NCI-H2171 treated with DMSO at 0.1 percent for 48 hours (cell line): ENCODE measurements at places on chromosomes 7 and 10.
A peak's percentile ranks its signal among the peaks of the same experiment; 100 is the strongest.

GRCh38 chr7:129958643-129959470 is 6.1 kb upstream of the UBE2H start:
- no peak for DNase-seq

GRCh38 chr10:114856544-114857287 is 35.1 kb downstream of the FHIP2A start:
- no peak for DNase-seq

DNA sequence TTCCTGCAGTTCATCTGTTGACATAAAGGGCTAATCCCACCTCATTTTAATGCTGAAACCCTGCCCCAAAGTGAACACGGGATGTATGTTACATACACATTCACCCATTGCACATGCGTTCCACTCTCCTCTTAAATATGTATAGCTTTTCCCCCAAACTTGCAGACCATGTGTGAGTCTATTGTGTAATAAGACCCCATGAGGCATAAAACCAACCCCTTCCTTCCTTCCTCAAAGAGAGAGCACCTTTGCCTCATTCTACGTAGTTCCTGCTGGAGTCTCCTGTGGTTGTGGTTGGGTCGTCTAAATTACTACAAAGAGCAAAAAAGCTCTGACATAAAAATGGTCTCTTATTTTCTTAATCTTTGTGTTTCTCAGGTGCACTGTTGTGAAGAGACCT is 345.7 kb upstream of the KLF6 start:
- DNase-seq: no peak

DNA sequence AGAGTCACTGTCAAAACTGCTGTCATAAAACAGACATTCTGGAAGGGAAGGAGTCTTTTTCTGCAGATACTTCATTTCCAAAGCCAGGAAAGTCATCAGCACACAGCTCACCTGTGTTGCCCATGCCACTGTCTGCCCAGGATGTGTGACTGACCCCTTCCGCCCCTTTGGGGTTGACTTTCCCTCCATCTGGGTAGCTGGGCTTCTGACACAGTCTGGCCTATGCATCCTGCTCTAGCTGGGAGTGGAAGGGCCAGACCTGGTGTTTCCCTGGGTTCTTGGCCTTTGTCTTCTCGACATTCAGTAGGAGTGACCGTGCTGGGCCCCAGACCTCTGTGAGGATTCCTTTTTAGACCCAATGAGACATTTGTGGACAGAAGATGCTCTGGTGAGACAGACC is 378.9 kb upstream of the NUPR2 start:
- no peak for DNase-seq

DNA sequence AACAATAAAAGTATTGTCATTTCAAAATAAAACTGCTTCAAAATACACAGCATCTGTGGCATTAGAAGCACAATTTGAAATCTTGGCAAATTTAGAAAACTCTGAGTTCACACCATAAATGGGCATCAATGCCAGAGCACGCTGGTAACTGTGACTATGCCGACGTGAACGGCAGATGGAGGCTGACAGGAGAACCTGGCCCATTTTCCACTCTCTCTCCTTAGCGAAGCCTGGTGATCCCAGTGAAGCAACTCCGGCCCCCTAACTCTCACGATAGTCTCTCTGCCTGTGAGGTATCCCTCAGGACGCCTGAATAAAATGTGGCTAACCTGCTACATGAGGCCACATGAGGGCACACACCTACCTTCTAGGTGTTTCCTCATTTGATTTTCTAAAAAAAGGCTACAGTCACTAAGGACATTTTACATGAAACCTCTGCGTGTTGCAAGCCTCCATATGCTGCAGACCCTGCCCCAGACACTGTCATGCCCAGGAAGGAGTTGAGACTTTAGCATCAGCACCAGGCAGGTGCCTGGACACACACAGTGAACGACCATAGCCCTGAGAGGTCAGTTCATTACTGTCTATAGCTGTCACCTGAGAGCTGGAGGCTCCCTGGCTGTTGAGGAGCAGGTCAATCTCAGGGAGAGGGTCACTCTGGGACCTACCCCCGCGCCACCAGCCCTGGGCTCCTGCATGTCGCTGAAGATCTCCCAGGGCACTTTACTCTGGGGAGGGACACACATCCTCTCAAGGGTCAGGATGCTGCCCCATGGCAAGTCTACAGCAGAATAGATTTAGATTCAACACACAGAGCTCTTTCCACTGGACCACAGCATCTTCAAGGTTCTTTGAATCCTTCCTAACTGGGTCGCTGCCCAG is 62.9 kb upstream of the CAMK2B start:
- DNase-seq: no peak

DNA sequence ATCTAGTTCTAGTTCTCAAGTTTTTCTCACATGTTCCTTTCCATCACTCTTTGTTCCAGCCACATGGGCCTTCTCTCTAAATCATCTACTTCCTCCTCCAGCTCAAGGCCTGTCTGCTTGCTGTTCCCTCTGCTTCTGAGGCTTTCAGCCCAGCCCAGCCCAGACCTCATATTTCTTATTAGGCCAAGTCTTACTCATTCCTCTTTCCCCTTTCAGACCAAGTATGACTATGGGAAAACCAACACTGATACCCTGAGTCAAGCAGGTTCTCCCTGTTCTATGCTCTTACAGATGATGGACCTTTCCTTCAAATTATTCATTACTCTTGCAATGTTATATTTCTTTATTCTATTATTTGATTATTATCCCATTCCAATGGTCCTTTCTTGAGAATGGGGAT is 80.3 kb upstream of the SEM1 start:
- no peak for DNase-seq

DNA sequence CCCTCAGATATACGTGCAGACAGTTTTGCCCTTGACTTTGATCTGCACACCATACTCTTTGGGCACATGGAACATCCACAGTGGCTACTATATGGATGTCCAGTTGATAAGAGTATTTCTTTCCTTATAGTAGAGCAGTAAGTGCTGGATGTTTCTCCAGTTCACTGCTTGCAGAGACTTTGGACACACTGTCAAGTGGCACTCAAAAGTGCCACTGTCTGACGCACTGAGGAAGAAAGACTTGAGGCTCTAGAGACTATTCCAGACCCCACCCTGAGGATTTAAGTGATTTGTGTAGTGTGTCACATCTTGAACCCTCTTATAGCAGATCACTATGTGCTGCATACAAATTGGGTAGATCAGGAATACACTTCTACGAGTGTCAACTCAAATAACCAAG is 179.1 kb downstream of the GNAI1 start:
- no peak for DNase-seq

DNA sequence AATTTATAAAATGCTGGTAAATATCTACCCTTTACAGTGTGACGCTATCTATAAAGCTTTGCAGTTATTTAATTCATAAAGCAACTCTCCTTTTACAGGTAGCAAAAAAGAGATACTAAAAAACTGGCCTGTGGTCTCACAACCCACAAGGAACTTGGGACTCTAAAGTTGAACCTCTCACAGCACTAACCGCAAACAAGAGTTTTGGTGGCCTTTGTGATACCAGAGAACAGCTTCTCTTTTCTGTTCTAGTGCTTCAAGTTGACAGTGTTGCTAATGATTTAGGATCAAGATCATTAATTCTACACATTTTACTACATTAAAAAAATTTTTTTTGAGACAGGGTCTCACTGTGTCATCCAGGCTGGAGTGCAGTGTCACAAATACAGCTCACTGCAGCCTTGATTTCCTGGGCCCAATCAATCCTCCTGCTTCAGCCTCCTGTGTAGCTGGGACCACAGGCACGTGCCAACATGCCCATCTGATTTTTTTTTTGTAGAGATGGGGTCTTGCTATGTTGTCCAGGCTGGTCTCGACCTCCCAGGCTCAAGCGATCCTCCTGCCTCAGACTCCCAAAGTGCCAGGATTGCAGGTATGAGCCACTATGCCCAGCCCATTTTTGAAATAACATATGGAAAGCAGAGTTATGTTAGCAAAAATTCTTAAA is 56.0 kb upstream of the ST8SIA6 start:
- no peak for DNase-seq

DNA sequence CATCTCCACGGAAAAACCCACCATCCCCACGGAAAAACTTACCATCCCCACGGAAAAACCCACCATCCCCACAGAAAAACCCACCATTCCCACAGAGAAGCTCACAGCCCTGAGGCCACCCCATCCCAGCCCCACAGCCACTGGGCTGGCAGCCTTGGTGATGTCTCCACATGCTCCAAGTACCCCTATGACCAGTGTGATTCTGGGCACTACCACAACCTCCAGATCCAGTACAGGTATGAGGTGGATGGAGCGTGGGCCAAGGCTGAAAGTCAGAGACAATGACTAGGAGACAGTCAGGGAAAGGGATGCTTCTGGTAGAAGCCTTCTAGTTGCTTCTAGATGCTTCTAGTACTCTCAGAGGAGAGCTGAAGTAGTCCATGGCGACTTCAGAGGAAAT is 19.6 kb downstream of the ZAN start:
- DNase-seq: no peak

DNA sequence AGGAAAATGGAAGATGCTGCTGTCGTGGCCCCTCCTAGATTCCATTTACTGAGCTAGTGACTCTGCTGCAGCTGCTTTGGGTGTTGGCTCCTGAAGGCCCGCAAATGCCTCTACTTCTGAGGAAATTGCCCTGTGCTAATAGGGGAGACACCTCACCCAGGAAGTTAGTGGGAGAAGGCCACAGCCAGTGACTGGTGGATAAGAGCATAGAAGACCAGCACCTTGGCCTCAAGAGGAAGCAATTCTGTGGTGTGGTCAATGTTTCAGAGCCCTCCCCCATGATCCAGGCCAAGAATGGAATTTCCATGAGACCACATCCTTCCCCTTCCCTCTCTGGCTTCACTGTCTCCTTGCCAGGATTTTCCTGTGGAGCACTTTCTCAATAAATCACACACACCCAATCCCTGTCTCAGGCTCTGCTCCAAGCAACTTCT is 25.0 kb upstream of the FZD1 start:
- DNase-seq: no peak

- DNase-seq: no peak
These were observed 117.7 kb downstream of the CCNY start for GRCh38 chr10:35453855-35454532.

DNA sequence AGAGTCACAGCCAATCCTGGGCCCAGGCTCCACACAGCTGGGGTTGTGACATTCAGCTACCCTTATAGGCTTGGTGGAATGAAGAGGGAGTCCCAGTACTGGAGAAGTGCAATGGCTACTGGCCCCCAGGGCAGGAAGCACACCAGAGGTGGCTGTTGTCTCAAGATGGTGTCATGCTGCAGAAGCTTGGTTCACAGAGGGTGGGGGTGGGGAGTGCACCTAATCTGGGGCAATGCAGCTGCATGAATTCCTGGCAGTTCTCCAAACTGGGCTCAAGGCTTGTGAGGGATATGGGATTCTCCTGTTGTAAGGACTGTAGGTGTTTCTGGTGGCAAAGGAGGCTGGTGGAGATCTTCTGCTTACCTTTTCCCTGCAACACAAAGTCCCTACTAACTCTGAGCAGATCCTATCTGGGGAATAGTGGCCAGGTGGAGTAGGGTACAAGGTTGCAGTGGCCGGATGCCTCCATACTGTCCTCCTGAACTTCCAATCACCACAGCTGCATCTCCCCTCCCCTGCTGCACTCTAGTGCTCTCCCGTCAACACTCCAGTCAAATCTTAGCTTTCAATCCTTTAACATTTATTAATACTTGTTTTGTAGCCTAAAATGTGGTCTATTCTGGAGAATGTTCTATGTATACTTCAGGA is 27.4 kb upstream of the PLA2G12B start:
- no peak for DNase-seq

- no peak for DNase-seq
These were observed 3.9 kb downstream of the MPP7 start for GRCh38 chr10:28298951-28299350.

DNA sequence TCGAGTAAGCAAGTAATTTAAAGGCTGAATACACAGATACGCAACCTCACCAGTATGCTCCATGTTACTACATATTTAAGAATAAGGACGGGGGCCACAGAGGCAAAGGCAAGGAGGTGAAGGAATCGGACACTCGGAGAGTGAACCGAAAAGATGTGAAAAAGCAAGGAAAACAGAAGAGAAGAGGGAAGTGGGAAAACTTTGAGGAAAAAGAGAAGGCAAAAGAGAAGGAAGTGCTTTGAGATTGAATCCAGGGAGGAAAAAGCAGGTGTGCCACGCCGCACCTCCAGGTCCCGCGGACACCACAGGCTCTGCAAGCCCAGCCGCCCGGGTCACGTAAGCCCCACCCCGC is 367 bp upstream of the AVL9 start:
- DNase-seq: no peak

GRCh38 chr7:120327054-120327453 is 54.1 kb downstream of the KCND2 start:
- DNase-seq: no peak

DNA sequence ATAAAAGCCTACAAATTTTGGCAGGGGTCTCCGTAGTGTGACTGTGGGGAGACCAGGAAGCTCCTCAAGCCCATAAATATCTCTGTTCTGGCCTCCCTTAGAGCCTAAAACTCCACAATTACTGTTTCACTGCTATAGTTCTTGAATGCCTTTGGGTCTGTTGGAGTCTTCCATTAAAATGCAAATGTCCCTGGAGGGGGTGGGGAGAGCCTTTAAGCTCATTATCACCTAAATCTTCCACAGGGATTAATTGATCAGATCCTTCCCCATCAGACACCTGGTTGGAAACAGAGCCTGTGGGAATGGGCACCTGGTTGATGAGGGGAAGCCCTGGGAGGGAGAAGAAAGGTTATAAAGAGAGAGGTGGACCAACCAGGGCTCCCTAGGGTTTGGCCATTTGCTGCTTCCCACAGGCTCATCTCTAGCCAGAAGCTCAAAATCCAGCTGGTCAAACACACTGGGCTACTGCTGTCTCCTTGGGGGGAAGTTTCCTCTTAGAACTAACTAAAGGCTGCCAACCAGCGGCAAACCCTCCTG is 718.2 kb downstream of the LRMDA start:
- DNase-seq: no peak

GRCh38 chr7:152145853-152146466 is 120.5 kb downstream of the GALNT11 start:
- peak; percentile 57 for DNase-seq

DNA sequence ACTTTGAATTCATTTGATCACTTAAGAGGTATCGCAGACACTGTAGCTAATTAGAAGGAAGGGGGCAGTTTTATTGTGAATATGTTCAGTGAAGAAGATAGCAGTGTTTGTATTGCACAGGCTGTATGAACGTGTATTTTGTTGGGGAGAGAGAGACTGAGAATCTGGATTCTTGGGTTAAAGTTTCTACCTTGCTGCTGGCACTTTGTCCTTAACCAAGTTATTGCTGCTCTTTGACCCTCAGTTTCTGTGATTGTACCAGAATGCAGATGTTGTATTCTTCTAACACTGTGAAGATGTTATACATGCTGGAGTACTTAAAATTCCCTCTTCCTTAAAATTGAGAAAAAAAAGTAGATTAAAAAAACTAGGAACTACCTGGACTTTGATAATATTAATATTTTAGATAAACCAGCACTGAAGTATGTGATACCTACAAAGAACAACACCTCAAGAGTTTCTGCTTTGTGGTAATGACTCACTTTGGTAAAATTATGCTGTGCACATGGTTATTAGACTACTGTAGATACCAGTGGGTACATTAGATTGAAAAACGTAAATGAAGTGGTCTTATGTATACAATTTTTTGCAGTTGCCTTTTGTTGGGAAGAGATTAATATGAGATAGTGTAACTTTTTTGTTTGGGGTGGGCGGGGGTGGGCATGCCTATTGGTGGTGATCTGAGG is 321.3 kb downstream of the AUTS2 start:
- DNase-seq: no peak

- peak; percentile 72 for DNase-seq
These were observed 205.2 kb downstream of the STK31 start for GRCh38 chr7:23915236-23915635.

GRCh38 chr7:101870361-101871062 is 53.1 kb downstream of the CUX1 start:
- no peak for DNase-seq

GRCh38 chr7:5296611-5297226 is 14.0 kb downstream of the SLC29A4 start:
- no peak for DNase-seq
